ENCODE measurements at places on chromosomes 2 and 18. TPM values are rescaled to one million over a fixed set of nuclear protein-coding genes. Genes with fewer than 3 reads are reported as not detected.

The NETO1 gene
- total RNA-seq: not detected

- no peak for DNase-seq
Measured at GRCh38 chr18:27049969-27050368, 135.1 kb downstream of the CHST9 start.

- DNase-seq: no peak
Measured at GRCh38 chr2:169029341-169029740, 1.8 kb downstream of the ABCB11 start.

The HOXD13 gene
- total RNA-seq: not detected

The DUSP19 gene
- 2.1 TPM for total RNA-seq

The LYG1 gene
- total RNA-seq: 0.13 TPM

DNA sequence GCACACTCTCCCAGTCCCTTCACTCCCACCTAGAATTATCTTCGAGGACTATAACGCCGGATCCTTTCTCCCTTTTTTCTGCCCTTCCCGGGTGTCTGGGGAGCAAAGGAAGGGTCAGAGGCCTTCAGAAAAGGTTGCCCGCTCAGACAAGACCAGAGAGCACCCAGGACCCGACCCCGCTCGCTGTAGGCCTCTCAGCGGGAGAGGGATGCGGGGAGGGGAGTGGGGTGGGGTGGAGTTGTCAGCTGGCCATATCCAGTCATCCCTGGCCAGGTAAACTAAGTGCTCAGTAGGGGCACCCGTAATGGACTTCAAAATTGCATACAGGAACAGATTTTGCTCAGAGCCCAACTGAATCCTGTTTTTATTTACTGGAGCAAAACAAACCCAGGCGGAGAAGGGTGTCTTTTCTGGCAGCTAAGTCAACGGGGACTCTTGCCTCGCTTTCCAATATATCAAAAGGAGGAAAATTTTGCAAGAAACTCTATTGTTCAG is 65.0 kb downstream of the NOL4 start:
- no peak for DNase-seq

DNA sequence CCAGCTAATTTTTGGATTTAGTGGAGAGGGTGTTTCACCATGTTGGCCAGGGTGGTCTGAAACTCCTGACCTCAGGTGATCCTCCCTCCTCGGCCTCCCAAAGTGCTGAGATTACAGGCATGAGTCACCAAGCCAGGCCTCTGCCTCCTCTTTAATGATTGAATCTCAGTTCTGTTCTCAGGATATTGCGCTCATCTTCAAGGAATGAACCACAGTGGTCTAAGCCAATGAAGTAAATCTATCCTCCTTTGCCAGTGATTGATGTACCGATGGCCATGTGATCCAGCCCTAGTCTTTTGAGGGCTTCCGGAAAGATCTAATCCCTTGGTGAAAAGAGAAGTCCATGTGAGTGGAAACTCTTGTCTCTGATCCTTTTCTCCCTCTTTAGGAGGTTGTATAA is 48.6 kb downstream of the POLE4 start:
- DNase-seq: no peak

DNA sequence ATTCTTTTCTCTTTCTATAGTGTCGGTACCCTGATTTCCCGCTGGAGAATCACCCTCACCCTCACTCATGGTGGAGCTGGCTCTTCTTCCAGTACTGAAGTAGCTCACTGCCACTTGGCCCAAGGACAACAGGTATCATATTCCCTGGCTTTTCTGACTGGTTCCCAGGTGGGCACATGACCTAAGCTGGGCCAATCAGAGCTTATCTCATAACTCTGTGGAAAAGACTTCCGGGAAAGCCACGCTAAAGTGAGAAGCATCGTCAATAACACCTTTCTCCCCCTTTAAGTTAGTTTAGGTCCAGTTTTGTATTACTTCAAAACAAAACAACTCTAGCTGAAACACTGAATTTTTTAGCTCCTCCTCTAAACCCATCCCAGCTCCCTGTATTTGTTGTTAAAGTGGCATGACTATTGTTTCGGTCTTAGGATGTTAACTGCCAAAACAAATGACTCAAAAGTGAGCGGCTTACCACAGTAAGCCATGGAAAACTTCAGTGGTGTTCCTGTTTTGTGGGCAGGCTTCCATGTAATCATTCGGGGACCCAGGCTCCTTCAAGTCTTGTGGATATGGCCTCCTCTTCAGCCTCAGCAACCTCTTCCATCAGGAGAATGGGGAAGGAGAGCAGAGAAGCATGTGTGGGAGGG is 137.4 kb upstream of the DLX2 start:
- peak; percentile 75 for DNase-seq

GRCh38 chr2:143435131-143435530 is 305.9 kb downstream of the ARHGAP15 start:
- no peak for DNase-seq

- peak; percentile 70 for DNase-seq
Measured at GRCh38 chr2:177405029-177405692, 12.6 kb downstream of the AGPS start.

DNA sequence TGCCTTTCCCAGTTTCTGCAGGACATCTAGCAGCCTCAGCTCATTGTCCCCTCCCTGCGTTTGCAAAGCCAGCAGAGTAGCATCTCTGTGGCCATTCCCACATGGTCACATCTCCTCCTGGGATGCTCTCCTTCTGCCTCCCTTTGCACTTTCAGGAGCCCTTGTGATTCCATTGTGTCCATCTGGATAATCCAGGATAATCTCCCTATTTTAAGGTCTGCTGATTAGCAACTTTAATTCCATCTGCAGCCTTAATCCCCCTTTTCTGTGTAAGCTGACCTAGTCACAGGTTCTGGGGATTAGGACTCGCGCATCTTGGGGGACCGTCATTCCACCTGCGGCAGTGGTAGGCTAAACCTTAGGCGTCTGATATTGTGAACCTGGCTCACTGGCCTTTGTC is 70.7 kb downstream of the NEDD4L start:
- DNase-seq: no peak

DNA sequence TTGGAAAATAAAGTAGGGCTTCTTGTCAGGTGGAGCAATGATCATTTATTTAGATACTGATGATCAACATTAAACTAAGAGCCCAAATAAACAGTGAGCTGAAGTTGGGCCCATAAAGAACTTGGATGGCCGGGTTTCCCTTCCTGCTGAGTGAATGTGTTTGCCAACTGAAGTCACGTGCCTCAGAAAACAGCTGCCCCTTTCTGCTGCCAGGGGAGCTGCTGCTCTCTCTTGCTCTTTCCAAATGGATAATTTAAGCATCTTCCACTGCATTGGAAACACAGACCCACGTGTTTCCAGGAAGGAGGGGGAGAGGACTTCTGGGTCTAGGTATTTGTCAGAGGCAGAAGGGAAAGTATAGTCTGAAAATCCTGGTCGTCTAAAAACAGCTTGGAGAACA is 22.9 kb upstream of the NCKAP5 start:
- peak; percentile 28 for DNase-seq
